ENCODE measurements at places on chromosomes 6 and 20.

GRCh38 chr6:30837870-30838269, 46.4 kb upstream of the DDR1 start:
- DNase-seq = no peak

GRCh38 chr20:24497851-24498250, 28.4 kb downstream of the SYNDIG1 start:
- DNase-seq = peak; percentile 33

- peak; percentile 96 for DNase-seq
These were observed 89.4 kb downstream of the TBXT start for GRCh38 chr6:166078294-166078693.

DNA sequence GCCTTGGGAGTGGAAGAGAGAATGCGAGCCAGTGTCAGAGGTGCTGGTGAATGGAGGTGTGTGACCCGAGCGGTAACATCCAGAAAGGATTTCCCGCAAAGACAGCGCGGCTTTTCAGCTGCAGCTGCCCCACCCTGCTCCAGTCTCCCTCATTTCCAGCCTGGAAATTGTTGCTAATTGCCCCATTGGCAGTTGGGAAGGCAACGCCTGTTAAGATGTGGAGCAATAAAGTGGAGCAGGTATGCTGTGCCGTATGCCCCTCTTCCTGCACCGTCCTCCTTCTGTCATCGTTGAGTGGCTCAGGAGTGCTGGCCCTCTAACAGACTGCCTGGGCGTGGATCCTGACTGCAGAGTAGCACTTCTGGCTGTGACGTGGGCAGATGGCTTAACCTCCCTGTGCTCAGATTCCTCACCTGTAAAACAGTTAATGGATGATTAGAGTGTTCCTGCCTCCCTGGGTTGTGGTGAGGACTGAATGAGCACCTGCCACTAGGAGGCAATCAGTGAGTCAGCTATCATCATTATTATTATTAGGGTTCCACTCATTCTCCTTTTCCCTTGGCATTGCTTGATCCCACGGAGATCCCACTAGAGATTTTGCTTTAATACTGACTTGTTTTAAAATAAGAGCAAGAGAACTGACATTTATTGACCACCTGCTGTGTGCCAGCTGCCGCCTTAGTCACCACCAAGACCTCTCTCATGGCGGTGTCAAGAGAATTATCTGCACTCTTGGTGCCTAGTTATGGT, 11.7 kb downstream of the ARFGEF2 start:
- DNase-seq = no peak

- no peak for DNase-seq
These were observed 53.2 kb downstream of the SOBP start for GRCh38 chr6:107543088-107543487.

GRCh38 chr20:60034231-60035110, 76.2 kb downstream of the CDH26 start:
- DNase-seq = no peak

DNA sequence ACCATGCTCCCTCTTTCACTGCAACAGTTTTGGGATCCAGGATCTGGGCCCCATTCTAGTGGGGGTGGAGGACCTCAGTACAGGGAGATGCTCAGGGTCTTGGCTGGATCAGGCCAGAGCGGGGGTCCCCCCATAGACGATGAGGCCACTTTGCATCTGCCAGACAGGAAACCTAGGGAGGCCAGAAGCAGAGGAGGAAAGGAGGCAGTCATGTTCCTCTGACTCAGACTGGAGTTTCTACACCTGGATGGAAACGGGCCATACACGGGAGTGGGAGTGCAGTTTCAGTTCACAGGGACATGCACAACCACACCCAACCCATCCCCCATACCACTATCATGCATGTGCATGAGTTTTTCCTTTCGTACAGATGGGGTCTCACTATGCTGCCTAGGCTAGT, 3.6 kb upstream of the EMILIN3 start:
- no peak for DNase-seq

- DNase-seq = no peak
These were observed 31.2 kb upstream of the SHLD1 start for GRCh38 chr20:5718896-5719595.

DNA sequence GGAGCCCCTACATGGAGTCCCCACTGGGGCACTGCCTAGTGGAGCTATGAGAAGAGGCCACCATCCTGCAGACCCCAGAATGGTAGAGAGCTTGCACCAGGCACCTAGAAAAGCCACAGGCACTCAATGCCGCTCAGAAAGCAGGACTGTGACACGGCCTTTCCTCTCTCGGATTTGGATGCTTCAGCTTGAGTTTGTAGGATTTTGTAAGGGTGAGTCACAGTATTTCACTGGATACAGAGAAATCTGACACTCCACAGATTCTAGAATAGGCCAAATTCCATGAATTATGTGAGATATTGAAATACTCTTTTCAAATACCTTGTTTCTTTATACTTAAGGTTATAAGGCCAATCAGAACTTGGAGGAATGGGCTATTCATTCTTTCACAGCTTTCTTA, 424.5 kb downstream of the HTR1B start:
- peak; percentile 72 for DNase-seq

DNA sequence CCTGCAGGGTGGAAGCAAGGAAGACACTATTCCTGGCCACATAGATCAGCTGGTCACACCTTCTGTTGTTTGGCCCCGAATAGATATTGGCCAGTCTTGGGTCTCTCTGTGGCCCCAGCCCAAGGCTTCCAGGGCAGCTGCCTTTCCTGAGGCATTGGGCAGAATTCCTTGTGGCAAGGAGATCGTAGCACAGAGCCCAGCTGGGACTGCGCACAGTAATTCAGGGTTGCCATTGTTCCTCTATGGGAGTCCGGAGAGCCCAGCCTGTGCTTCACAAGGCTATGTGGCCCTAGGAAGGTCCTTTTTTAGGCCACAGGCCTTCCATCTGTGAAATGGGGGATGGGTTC, 6.9 kb downstream of the SGK2 start:
- no peak for DNase-seq

DNA sequence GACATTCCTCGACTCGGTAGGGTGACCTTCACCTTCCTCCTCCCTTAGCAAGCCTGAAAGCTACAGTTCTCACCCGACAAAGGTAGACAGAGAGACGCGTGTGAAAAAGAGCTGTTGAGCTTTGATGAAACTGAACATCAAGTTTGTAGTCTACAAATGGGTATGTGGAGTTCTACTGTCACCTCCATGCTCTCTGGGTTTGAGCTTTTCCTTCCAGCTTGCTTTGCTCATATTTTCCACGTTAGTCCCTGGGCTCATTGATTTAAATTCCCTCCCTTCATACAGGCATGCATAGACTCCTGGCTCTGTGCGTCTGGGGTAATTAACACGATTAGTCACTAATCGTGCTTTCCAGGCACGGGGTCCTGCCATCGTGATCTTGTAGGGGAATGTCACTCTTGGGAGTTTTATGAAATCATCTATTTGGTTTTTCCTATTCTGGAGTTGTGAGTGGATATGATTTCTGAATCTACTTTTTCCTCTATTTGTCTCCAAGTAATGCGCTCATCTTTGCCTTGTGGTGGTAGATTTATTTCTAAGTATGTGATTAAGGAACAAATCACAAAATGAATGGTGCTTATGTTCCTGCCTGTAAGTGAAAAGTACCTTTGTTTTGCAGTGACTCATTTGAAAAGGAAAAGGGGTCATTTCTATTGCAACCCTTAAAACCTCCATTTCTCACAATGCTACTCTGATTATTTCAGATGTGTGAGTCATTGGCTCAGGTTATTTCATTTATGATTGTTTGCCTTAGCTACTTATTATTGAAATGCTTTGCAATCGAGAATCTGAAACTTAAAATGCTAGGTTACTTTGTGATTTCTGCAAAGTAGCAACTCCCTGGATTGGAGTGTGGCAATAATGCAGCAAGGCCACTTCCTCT, 154.6 kb downstream of the ZDHHC14 start:
- DNase-seq = peak; percentile 80

GRCh38 chr6:108915258-108915657, 67.0 kb downstream of the ARMC2 start:
- no peak for DNase-seq

GRCh38 chr6:42104804-42105125, 37.7 kb downstream of the C6orf132 start:
- DNase-seq = no peak

DNA sequence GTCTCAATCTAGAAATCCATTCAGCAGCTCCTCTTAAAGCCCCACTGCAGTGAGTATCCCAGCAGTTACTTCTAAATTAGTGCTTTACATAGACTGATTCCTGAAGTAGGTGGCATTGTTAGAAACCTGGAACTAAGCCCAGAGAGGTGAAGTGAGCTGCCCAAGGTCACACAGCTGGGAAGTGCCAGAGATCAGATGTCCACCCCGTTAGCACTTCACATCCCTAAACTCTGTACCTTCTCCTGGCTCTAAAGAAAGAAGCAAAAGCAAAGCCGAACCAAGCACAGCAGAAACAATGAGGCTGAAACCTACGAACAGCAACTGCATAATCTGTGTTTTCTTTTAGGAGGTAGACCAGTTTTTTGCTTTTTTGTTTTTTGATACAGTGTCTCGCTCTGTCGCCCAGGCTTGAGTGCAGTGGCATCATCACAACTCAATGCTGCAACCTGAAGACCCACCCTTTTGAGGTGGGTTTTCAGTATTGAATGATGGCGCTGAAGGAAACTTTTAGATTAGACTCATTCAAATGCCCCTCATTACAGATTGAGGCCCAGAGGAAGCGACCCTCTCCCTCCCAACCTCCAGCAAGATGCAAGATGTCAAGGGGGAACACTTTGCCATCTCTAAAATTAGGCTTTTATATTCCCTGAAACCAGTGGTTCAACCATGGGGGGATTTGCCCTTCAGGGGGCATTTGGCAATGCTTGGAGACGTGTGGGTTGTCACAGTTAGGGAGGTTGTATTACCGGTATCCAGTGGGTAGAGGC, 3.2 kb upstream of the ZMYND8 start:
- DNase-seq = no peak

DNA sequence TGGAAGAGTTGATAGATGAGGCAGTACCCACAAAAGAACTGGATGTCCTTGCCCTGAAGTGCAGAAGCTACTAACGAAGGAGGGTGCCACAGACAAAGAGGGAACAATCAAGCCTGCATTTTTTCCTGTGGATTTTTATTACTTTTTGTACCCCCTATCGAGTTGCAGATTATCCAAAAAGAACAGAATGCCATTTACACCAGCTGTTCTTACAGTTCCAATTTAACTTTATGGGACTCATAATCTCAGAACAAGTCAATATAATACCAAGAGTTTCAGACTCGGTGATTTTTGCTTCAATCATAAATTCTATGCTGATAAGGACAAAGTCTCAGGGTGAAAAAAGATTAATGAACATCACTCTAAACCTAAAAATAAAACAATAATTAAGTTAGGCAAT, 4.0 kb upstream of the CNKSR3 start:
- no peak for DNase-seq

DNA sequence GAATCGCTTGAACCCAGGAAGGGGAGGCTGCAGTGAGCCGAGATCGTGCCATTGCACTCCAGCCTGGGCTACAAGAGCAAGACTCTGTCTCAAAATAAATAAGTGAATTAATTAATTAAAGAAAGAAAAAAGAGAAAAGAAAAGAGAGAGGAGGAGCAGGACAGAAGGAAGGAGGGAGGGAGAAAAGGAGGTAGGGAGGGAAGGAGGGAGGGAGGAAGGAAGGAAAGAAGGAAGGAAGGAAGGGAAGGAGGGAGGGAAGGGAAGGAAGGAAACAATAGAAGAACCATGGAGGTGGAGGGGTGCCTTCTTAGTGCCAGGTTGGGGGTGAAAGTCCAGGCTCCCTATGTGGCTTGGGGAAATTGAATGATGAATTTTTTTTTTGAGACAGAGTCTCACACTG, 6.5 kb upstream of the AHCY start:
- no peak for DNase-seq

GRCh38 chr20:17843246-17844132, 125.1 kb downstream of the SNX5 start:
- peak; percentile 97 for DNase-seq

GRCh38 chr6:68256391-68256790, 378.7 kb upstream of the ADGRB3 start:
- no peak for DNase-seq

- peak; percentile 11 for DNase-seq
These were observed 156.7 kb upstream of the CCN2 start for GRCh38 chr6:132107896-132108295.

DNA sequence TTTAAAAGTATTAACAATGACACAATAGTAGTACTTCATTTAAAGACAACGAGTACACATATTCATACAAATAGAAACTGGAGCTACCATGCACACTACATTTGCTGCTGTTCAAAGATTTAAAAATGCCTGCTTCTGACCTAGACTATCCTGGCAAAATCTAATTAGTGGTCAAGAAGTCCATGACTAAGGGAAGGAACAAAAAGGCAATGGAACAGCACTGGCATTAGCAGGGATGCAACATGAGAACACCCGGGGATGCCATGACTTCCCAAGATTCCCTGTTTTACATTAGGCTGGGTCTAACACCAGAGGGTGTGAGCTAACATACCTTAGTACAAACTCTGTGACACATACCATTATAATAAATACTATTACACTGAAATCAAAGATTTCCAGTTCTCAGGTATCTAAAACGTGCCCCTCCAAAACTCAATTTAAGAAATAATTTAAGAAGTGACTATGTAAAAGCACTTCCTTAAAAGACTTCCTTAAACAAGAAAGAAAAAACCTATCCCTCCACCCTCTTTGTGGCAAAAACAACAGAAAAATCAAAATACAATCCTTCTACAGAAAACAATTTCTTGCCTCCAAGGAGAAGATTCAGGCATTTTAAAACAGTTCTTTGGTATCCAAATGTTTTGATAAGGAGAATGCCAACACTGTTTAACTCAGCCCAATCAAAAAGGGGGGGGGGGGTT, 25.5 kb downstream of the CHD6 start:
- DNase-seq = no peak

DNA sequence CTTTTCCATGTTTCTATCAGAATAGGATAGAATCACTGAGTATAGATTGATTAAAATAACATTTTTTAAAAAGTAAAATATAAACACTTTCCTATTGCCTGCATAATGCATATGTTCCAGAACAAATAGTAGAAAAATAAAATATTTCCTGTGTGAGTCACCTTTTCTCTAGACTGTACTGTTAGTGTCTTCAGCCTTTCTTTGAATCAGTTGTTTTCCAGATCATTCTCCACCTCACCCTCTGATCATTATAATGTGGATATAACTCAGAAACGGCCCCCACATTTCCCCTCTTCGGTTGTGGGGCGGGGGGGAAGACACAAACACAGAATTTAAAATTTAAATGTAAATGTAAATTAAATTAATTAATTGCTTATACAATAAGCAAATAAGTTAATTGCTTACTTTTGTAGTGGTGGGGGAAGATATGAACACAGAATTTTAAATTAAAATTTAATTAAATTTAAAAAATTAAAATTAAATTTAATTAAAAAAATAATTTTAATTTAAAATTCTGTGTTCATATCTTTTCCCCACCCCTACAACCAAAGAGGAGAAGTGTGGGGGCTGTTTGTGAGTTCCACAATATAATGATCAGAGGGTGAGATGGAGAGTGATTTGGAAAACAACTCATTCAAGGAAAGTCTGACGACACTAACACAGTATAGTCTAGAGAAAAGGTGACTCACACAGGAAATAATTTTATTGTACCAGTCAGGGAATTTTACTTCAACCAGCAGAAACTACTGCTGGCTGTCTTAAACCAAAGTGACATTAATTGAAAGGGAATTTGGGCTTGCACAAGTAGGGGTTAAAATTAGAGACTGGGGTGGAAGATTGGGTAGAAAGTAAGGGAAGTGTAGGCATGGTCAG, 37.1 kb upstream of the PROKR2 start:
- DNase-seq = peak; percentile 44
